NCI-H2107 (cell line): ENCODE measurements at places on chromosomes 1 and 21.

GRCh38 chr1:200428482-200429205 is 18.8 kb upstream of the ZNF281 start:
- no peak for DNase-seq

GRCh38 chr1:27388337-27389005 is 4.0 kb upstream of the GPR3 start:
- peak; percentile 69 for DNase-seq

- DNase-seq, result no peak
These were observed 127.8 kb downstream of the RGS7 start for GRCh38 chr1:241229216-241229615.

- no peak for DNase-seq
These were observed 73.7 kb downstream of the PDE4B start for GRCh38 chr1:65866439-65866838.

- DNase-seq, result no peak
These were observed 15.5 kb upstream of the MAP3K7CL start for GRCh38 chr21:29114765-29115500.

DNA sequence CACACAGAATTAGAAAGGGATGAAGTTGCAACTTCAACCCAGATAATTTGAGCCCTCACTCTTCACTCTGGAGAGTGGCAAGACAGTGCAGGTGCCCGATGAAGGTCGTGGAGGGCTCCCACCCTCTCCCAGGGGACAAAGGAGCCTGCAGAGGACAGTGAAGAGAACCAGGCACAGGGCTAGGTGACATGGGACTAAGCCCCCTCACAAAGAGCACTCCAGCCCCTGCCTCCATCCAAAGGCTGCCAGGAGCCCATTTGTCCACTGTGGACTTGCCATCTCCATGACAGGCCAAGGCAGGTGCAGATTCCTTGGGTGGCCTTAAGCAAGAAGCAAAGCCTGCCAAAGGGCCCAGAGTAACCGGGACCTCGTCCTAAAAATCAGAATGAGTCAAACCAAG is 15.1 kb downstream of the ERRFI1 start:
- no peak for DNase-seq

DNA sequence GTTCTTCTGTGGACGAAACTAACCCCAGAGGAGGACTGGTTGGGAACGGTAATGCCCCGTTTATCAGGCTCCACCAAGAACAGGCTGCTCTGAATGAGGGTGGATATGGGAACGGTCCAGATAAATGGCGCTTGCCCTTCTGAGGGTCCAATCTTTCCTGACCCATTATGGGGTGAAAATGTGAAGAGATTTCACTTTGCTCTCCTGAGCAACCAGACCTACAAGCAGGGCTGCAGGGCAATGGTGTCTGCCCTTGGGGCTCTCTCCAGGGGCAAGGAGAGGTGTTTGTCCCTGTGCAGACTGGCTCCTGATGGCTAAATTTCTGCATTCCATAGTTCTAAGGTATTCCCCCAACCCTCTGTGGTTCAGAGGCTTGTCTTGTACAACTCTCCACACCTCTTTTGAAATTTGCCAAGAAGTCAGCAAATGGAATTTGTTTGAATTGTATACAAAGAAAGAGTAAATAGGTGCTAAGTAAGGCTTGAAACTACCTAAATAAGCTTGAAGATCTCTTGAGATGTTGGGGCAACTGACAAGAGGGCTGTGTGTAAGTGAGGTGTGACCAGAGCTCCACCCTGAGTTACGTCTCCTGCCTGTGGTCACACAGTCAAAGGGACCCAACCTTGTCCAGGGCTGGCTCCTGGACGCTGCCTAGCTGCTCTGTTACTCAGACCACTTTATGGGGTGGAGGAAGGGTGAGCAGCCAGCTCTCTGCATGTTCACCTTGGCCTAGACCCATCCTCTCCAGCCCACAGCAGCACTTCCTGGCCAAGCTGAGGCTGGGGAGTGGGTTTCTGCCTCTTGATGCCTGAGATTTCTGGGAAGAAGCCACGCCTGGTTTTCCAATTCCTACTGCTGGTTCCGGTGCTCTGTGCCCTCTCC is 24.8 kb downstream of the SLC2A1 start:
- DNase-seq, result no peak

DNA sequence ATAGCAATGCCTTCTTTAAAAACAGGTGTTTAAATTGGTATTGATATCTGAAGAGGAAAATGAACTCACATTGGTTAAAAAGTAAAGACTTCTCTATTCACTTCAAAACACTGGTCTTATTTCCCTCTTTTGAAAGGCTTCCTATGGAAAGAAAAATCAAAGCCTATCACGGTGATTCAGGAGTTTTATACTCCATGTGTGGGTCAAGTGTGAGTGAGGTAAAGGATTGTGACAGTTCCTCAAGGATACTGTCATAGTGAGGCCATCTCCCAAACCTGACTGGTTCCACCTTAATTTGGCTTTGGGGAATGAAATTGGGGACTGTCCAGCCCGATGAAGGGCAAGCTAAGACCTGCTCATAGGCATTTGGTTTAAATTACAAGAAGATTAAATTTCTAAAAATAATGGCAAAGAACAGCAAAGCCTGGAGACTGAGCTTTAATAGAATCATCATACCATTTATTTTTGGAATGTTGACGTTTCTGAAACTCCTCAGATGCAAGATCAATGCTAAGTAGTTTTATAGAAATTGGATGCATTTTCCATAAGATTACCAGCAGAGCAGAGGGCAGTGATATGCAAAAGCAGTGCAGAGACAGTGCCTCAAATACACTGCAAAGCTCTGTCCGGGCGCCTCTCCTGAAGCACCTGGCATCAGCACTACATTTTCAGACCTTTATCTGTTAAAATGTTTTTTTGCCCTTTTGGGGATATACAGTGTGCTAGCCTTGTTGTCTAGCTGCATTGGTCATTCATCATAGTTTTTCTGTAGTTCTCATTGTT is 302.1 kb upstream of the SGIP1 start:
- DNase-seq, result no peak

- DNase-seq, result no peak
These were observed 88.2 kb downstream of the DMRTA2 start for GRCh38 chr1:50335036-50335435.

GRCh38 chr1:6954591-6954990 is 169.3 kb downstream of the CAMTA1 start:
- DNase-seq, result no peak

GRCh38 chr1:60044881-60045280 is 28.7 kb downstream of the C1orf87 start:
- DNase-seq, result no peak

DNA sequence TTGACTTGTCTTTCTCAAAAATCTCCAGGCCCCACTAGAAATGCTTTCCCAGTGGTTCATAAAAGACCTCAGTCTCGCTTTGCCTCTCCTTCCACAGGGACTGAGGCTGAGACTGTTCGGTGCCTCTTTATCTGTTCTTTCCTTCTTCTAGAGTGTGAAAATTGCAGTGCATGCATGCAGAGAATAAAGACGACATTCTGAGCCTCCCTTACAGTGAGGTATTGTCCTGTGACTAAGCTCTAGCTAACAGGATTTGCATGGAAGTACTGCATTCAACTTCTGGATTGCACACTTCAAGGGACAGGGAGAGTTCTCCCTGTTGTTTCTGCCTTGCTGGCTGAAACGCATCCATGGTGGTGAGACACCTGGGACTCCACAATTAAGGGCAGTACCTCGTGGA is 69.1 kb downstream of the COLGALT2 start:
- no peak for DNase-seq

GRCh38 chr1:114156538-114157274 is 3.0 kb upstream of the SYT6 start:
- DNase-seq, result no peak

DNA sequence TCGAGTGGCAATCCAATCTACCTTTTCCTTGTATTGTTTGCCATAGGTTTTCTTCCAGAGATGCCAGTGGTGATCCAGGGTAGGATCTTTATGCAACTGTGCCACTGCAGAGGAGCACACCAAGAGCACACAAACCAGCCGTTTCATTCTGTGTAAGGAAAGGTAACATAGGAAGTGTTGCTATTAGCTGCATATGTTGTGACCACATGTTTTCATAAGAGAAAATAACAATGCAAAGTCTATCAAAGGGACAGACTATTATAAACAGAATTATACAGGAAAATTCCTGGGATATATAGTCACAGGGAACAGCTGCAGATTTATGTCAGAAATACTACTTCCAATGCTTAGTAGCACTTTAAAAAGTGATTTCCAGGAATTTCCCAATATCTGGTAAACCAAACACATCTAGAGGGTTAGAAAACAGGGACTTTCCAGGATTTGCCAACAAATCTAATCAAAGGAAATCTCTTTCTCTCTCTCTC is 919 bp downstream of the CTSS start:
- no peak for DNase-seq

DNA sequence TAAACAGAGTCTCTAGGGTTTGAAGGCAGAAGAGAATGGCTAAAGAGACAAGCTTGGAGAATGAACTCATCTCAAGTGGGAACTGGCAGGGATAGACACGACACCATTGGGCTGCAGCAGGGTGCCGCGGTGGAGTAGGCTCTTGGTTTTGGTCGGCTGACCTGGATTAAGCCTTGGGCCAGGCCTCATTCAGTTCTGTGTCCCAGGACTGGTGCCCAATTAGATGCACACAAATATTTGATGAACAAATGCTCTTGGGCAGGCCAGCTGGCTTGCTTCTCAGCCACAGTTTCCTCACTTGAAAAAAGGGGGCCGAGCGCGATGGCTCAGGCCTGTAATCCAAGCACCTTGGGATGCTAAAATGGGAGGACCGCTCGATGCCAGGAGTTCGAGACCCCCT is 53.4 kb upstream of the CITED4 start:
- no peak for DNase-seq

DNA sequence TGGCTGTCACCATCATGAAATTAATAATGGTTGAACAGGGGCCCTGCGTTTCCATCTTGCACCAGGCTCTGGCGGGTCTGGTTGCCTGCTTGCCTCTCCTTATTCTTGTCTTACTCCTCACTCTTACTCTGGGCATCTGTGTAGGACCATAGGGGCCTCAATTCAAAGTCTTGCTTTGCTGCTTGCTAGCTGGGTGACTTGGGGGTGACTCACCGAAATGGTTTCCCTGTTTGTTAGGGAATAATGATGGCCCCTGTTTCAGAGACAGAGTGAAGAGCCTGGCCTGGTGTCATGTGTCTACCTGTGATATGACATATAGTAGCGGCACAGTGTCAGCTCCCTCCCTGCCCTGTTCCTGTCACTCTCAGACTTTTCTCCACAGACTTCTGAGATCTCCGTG is 24.6 kb downstream of the KCNC4 start:
- DNase-seq, result no peak

DNA sequence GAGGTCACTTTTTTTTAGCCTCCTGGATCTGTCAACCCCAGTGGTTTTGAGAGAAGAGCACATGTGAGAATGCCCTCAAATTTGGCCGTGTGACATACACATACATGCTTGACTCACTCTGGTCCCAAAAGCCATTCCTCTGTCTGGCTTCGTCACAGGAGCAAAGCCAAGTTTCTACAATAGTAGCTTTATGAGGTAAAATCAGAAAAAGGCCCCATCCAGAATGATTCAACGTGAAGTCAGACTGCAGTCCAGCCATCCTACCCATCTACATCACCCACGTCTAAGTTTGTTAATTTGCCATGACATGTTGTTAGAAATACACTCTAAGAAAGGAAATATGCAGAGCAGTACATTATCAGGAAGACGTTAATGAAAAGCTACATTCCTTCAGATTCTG is 245.2 kb downstream of the SDCCAG8 start:
- no peak for DNase-seq

DNA sequence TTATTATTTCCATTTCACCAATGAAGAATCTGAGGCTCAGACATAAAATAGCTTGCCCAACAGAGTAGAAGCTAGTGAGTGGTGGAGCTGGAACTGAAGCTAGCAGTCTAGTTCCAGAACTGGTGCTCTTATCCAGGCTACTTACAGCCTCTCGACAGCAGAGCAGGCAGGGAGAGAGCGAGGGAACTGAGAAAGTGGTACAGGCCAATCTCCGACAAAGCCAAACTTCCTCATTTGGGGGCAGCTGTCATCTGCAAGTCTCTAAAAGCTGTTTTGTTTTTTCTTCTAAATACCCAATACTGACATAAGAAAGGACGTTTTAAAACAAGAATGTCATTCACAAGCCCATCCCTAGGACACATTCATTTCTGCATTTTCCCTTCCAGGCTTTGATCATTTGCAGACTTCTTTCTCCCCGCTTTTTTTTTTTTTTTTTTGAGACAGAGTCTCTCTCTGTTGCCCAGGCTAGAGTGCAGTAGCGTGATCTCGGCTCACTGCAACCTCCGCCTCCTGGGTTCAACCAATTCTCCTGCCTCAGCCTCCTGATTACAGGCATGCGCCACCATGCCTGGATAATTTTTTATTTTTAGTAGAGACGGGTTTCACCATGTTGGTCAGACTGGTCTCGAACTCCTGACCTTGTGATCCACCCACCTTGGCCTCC is 20.0 kb downstream of the YIPF1 start:
- DNase-seq, result no peak

DNA sequence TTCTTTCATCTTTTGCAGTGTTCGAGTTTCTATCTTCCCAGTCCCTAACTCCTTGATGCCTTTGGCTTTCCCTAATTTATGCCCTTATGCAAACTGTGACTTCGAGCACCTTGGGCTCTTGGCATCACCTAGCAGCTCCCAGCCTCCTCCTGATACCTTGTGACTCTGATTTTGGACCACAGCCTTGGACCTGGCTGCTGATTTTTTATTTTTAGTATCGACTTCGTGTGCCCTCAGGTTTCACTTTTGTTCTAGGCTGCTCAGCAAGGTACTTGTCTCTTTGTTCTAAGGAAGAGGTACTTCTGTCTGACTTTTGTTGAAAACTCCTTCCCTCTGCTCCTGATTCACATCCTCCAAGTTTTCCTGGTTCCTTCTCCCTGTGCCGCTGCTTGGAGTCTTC is 69.6 kb upstream of the KCNK1 start:
- no peak for DNase-seq

GRCh38 chr1:48250572-48250971 is 28.1 kb downstream of the SLC5A9 start:
- DNase-seq, result no peak

GRCh38 chr1:40421431-40422384 is 28.6 kb upstream of the ZFP69B start:
- DNase-seq, result no peak

GRCh38 chr1:30675761-30676160 is 47.6 kb downstream of the MATN1 start:
- no peak for DNase-seq
